CD4-positive, alpha-beta T cell treated with Interleukin-6 at 100 ng/mL for 8 hours (primary cell): ENCODE measurements at places on chromosomes 4 and X.

GRCh38 chr4:26030260-26030667 is 116.2 kb downstream of the SMIM20 start:
- no peak for DNase-seq

GRCh38 chrX:44261286-44261685 is 82.2 kb downstream of the EFHC2 start:
- no peak for DNase-seq

DNA sequence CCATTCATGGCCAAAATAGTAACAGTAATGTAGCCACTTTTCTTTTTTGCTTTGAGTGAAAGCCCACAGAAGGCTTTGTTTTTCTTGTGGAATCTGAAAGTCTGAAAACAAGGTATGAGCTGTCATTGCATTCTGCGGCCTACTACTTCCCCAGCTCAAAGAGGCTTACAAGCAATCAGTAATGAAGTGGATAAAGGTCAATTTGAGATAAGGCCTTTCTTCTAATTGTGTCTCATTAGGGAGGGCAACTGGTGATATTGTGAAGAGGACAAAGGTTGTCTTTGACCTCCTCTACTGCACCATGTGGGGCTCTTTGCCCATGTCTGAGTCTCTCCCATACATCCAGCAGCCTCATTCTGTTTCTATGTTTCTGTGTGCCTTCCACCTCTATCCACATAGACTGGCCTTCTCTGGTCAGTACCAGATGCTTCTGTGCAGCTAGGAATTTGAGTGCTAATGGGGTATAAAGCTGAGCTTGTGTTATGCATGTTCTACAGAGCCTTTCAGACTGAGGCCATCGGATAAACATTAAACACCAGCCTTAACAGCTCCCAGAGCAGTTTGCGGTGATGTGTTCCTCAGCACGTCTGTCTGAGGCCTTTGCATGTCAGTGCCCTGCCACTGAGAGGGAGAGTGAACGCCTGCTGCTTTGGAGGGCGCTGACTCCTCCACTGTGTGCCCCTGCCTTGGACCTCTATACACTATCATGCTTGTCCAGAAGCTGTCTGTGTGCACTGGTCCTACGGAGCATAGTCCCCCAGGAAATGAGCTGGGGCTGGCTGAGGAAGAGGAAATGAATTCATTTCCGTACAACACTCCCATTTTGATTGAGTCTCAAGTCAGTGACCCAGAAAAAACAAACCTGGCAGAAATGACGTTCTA is 80.2 kb downstream of the SH2D1A start:
- no peak for DNase-seq

GRCh38 chr4:93199492-93199891 is 629.1 kb upstream of the ATOH1 start:
- no peak for DNase-seq

- DNase-seq: no peak
Observed at GRCh38 chr4:81093720-81094401, 63.4 kb downstream of the BMP3 start.

DNA sequence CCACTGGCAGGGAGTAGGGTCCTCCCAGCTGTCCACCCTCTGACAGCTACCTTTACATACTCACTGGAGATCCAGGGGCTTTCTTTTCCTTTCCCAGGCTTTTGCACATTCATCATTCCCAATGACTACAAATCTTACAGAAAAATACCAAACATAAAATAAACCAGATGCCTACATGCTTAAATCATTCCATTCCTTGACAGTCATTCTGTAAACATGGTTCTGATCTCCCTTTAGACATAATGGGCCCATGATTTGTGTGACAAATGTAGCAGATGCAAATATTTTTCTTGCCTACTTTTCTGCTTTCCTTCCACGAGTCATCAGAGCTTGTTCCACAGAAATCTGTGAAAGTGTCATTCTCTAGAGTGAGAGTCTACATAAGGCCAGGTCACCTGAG is 207.0 kb downstream of the IDS start:
- no peak for DNase-seq

GRCh38 chr4:123102897-123103471 is 180.6 kb upstream of the NUDT6 start:
- DNase-seq: no peak

DNA sequence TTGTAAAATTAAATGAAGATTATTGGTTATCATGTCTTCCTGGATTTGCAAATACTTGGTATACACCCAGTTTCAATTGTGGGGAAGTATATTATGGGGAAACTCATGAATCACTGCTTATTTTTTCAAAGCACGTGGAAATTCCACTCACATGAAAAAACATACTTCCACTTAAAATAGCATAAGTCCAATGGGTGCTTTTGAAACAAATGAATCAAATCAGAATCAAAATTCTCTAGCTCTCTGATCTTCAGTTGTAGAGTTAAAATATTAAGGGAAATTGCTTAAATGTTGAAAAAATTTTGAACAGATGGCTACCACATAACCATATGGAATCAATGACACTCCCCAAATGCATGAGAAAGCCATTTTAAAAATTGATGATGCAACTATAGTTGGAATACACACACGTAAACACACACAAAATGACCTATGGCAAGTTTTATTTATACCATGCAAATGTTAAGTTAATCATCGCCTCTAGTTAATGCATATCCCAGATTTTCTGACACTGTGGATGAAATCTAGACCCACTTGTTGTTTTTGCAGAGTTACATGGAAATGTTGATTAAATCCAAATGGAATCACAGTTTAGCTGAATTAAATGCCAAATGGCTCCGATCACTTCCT is 93.2 kb downstream of the ARSF start:
- no peak for DNase-seq

DNA sequence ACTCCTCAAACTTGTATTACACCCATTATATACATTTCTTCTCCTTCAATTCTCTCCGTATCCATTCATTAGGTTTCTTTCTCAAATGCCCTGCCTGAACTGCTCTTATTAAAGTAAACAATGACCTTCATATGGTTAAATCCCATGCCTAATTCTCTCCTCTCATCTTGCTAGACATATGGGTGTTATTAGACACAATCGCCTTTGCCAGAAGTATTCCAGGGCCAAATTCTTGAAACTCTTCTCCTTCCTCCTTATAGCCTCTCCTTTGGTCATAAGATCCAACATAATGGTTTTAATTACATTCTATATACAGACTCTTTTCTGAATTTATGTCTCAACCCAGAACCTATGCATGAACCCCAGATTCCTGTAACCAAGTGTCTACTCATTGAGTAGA is 4.8 kb downstream of the ANXA10 start:
- no peak for DNase-seq

DNA sequence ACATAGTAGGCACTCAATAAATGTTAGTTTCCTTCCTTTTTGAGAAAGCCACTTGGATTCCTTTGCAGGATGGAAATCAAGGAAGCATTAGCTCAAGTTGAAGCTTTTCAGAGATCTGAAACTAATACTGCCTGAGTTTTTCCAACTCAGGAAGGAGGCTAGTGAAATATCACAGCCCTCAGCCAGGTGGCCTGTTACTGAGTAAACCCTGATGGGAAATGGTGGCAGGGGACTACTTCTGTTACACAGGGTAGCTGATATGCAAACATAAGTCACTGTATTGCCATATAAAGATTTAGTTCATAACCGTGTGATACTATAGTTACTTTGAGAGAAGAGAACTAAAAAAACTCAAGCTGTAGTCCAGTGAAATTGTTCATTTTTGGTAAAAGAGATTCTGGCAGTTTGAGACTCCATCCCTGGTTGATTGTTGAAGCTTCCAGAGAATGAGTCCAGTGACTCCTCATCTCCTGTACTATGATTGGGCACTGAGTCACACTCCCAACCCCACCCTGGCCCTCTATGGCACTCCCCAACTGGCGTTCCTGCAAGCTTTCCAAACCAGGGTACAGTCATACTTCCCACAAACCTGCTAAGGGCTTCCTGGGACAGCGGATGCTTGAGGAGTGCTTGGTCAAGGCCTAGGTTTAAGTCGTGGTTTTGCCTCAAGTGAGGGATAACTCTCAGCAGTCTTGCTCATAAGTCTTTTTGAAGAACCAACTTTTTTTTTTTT is 81.8 kb downstream of the MID1IP1 start:
- no peak for DNase-seq

DNA sequence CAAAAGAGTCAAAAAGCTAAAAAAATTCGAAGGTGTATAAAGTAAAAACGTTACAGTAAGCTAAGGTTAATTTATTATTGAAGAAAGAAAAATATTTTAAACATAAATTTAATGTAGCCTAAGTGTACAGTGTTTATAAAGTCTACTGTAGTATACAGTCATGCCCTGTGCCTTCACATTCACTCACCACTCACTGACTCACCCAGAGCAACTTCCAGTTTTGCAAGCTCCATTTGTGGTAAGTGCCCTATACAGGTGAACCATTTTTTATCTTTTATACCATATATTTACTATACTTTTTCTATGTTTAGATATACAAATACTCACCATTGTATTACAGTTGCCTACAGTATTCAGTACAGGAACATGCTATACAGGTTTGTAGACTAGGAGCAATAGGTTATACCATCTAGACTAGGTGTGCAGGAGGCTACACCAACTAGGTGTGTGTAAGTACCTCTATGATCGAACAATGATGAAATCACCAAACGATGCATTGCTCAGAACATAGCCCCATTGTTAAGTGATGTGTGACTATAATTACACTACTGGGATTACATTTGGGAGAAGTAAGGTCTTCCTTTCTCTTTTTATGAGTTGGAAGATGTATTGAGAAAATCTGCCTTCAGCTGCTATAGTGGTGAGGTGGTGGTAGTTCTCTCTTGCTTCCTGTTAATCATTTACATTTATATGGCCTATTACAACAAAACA is 27.2 kb downstream of the TMSB4X start:
- DNase-seq: no peak

- DNase-seq: peak; percentile 60
Observed at GRCh38 chr4:89283226-89284009, 24.2 kb downstream of the GPRIN3 start.

GRCh38 chr4:102511830-102512605 is 10.9 kb downstream of the NFKB1 start:
- DNase-seq: no peak

GRCh38 chr4:114479595-114479994 is 119.0 kb upstream of the UGT8 start:
- no peak for DNase-seq

GRCh38 chrX:153873282-153874084 is 12.5 kb downstream of the L1CAM start:
- no peak for DNase-seq

DNA sequence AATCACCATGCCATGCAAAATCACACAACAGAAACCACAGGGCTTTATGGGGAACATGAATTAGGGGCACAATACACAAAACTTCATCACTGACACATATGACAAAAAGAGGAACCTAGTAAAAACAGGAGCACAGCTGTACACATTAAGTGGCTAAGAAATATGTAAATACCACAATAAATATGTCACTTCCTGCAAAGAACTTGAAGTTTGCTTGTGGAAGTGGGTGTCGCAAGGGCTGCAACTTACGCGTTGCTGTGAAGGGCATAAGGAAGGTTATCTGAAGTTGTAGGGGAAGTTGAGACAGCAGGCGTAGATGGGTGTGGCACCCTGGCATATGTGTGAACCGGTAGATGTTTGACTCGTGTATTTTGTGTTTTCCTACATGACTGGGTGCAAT is 42.4 kb downstream of the CLCN4 start:
- DNase-seq: no peak

DNA sequence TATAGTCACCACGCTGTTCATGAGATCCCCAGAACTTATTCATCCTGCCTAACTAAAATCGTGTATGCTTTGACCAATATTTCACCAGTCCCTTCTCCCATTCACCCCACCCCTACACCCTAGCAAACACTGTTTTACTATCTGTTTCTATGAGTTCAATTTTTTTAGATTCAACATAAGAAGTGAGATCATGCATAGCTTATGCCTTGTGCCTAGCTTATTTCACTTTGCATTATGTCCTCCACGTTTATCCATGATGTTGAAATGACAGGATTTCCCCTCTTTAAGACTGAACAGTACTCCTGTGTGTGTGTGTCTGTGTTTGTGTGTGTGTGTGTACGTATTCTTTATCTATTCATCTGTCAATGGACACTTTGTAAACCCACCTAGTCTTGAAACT is 16.8 kb downstream of the ANXA5 start:
- DNase-seq: no peak

- DNase-seq: no peak
Observed at GRCh38 chr4:102411408-102411807, 66.1 kb upstream of the SLC39A8 start.

GRCh38 chrX:87528487-87528886 is 10.9 kb downstream of the KLHL4 start:
- DNase-seq: no peak

DNA sequence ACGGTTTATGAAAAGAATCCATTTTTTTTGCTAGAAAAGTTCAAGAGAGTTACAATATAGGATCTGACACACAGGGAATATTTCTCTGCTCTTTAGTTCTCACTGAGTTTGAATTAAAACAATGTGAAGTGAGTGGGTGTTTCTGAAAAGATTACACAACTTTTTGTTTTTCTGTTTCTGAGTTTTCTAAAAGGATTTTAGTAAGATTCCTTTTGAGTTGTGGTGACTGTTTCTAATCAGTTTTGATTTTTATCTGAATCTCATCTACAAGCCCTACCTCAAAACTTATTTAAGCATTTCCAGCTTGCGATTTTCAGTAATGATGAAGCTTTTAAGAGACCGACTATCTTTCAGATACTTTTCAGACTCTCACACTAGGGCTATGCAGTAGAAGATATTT is 141.7 kb downstream of the GPAT3 start:
- DNase-seq: no peak

DNA sequence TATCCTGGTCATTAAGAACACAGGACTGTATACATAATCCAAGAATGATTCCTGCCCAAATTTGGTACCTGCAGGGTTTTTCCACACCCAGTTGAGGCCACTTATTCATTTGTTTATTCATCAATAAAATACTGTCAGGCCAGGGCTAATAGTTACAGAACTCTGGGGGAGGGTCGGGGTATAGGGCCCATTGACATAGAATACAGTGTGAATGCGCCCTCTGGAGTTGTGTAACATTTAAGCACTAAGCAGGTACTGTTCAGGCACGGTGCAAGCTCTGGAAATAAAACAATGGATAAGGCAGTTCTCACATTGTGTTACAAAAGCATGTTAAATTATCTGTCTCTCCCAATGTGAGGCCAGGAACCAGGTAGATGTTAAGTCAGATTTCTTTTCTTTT is 30.8 kb upstream of the LRBA start:
- no peak for DNase-seq
